ENCODE measurements at places on chromosomes 16 and 17.

GRCh38 chr16:67169642-67170167 is 633 bp upstream of the NOL3 start:
- DNase-seq, result no peak

GRCh38 chr16:72974142-72974769 is 73.7 kb downstream of the ZFHX3 start:
- no peak for DNase-seq

GRCh38 chr16:58024486-58025350 is 836 bp upstream of the MMP15 start:
- DNase-seq, result no peak

GRCh38 chr16:61929776-61930175 is 106.5 kb downstream of the CDH8 start:
- DNase-seq, result no peak

- no peak for DNase-seq
Measured at GRCh38 chr16:66746048-66746447, 5.4 kb downstream of the DYNC1LI2 start.

GRCh38 chr16:57483725-57484514 is 2.4 kb downstream of the DOK4 start:
- DNase-seq, result no peak

Data from stimulated activated CD4-positive, alpha-beta T cell treated with anti-CD3 and anti-CD28 coated beads, TNF-alpha, amount 100 ng/mL, for 1 hour (primary cell).